ENCODE measurements at places on chromosomes 13 and 19.
A peak's percentile ranks its signal among the peaks of the same experiment; 100 is the strongest.

DNA sequence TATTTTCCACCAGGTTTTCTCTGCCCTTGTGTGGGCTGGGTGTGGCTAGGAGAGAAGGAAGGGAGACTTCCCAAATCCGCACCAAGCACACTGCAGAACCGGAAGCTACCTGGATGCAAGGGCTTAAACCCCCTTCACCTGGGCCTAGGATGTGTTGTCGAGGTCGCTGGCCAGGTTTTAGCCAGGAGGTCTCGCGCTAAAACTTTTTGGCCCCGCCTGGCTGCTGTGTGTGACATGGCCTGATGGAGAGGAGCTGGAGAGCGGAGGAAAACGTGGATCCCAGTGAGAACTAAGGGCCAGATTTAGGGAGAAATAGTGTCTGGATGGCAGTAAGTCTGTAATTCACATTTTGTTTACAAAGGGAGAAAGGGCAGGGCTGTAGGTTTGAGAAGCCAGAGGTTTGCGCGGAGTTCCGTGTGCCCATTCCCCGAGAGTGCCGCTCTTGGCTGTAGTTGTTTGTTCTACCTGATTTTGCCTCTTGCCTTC, 3.1 kb upstream of the TSHZ3 start:
- no peak for DNase-seq

- DNase-seq: no peak
Observed at GRCh38 chr19:48606463-48607358, at the start of gene SPACA4. TSS of gene SPACA4 (plus strand) at chr19:48606742. CDS start at chr19:48606979, 237 bp downstream.

DNA sequence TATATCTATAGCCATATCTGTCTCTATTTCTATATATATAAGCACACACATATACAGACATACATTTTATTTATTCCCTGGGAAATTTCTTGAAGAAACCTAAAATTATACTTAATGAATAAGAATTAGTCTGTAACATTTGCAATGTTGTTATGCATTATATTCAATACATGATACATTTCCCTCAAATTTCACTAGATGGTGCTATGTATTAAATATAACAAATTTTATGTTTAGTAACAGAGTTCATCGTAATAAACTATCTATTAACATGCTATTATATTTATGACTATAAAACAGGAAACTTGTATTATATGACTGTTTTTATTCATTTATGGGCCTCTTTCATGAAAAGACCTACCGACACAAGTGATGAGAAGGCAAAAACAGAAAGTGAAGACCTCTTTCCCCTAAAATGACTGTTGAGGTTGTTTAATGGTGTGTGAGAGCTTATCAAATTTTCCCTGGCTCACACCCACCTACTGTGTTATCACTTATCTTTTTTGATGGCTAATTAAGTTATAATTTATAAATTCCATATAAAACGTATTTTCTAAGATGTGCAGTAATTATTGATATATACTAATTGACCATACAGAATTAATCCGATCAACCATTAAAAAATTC, 881.9 kb downstream of the SLITRK6 start:
- peak; percentile 11 for DNase-seq

- no peak for DNase-seq
Observed at GRCh38 chr13:105395041-105395440, 1140.4 kb downstream of the EFNB2 start.

Measured in NCI-H1417 treated with DMSO at 0.1 percent for 48 hours (cell line).